Lower lobe of right lung (tissue), 2 donors: ENCODE measurements at places on chromosomes 6 and 20. TPM values are rescaled to one million over a fixed set of nuclear protein-coding genes. Genes with fewer than 3 reads are reported as not detected.

GRCh38 chr6:64040113-64040512, 404.5 kb downstream of the PHF3 start:
- DNase-seq, result no peak
- no peak overlapping the region for H3K27ac ChIP-seq
- no peaks in the 10 kb centered on the region for H3K36me3 ChIP-seq
- no peaks in the 10 kb centered on the region for H3K4me1 ChIP-seq

GRCh38 chr6:8077991-8078390, 13.8 kb upstream of the BLOC1S5 start:
- no peaks in the 10 kb centered on the region for H3K27me3 ChIP-seq
- peaks cover 16% of the 10 kb centered on the region for H3K4me1 ChIP-seq
- H3K36me3 ChIP-seq, result no peaks in the 10 kb centered on the region
- no peak overlapping the region for H3K4me3 ChIP-seq

DNA sequence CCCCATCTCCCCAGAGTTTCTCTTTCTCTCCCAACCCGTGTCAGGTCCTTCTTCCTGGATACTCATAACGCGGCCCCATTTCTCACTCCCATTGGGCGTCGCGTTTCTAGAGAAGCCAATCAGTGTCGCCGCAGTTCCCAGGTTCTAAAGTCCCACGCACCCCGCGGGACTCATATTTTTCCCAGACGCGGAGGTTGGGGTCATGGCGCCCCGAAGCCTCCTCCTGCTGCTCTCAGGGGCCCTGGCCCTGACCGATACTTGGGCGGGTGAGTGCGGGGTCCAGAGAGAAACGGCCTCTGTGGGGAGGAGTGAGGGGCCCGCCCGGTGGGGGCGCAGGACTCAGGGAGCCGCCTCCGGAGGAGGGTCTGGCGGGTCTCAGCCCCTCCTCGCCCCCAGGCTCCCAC, at the start of gene HLA-F:
TSS of gene HLA-F (plus strand) at position 173 of the 404 bp plus-strand sequence. CDS start at position 203, 30 bp downstream.
- H3K27ac ChIP-seq, result peak within 1 kb of the TSS; percentile 93
- H3K27me3 ChIP-seq, result no peaks in the 10 kb centered on the region
- peaks cover 42% of the 10 kb centered on the region for H3K36me3 ChIP-seq
- H3K4me1 ChIP-seq, result peaks cover 29% of the 10 kb centered on the region
- H3K4me3 ChIP-seq, result peak within 1 kb of the TSS; percentile 80

DNA sequence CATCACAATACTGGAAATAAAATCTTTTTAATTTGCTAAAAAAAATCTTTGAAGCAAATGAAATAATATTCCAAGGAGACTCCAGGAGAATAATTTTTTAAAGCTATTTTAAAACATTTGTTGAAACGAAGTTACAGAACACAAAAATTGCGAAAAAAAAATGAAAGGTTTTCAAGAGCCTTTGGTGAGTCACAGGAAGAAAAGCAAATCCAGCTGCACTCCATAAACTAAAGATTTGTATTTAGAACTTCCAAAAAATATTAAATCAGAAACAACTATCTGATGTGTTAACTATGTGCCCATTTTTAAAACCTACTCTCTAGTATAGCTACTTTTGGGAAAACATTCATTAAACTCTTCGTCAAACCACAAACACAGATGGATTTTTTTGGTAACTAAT, 23.6 kb downstream of the PDSS2 start:
- H3K4me1 ChIP-seq, result no peaks in the 10 kb centered on the region
- H3K36me3 ChIP-seq, result no peaks in the 10 kb centered on the region
- no peak for DNase-seq
- H3K27ac ChIP-seq, result no peak overlapping the region
- H3K27me3 ChIP-seq, result no peaks in the 10 kb centered on the region
- H3K4me3 ChIP-seq, result no peak overlapping the region

DNA sequence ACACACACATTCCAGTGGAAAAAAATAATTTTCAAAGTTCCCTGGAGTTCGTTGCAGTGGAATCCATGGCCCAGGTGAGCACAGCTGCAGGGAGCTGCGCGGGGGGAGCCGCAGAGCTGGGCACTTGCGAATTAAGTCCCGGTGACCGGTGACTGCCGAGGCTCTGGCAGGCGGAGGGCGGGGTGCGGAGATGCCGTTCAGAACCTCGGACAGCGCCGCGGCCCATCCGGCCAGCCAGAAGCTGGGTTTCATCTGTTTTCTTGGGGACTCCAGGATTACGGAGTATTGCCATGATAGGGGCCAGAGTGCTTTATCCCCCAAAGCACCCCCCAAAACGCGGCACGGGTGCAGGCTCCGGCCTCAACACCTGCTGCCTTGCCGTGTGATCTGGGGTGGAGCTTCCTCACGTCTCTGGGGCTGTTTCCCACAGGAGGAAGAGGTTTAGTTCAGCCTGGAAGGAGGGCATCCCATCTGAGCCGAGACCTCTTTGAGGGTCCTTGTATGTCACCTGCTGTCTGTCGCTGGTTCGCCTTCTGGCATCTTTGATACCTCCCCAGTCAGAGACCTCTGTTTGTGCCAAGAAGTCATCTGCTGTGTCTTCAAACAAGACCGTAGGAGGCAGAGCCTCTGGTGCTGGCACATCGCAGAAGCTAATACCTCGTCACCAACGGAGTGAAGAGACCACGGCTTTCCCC, 99.4 kb downstream of the YTHDF1 start:
- H3K36me3 ChIP-seq, result no peaks in the 10 kb centered on the region
- peaks cover 36% of the 10 kb centered on the region for H3K27me3 ChIP-seq
- no peak overlapping the region for H3K4me3 ChIP-seq

MBOAT1 gene
- 13.1 TPM for total RNA-seq

DNA sequence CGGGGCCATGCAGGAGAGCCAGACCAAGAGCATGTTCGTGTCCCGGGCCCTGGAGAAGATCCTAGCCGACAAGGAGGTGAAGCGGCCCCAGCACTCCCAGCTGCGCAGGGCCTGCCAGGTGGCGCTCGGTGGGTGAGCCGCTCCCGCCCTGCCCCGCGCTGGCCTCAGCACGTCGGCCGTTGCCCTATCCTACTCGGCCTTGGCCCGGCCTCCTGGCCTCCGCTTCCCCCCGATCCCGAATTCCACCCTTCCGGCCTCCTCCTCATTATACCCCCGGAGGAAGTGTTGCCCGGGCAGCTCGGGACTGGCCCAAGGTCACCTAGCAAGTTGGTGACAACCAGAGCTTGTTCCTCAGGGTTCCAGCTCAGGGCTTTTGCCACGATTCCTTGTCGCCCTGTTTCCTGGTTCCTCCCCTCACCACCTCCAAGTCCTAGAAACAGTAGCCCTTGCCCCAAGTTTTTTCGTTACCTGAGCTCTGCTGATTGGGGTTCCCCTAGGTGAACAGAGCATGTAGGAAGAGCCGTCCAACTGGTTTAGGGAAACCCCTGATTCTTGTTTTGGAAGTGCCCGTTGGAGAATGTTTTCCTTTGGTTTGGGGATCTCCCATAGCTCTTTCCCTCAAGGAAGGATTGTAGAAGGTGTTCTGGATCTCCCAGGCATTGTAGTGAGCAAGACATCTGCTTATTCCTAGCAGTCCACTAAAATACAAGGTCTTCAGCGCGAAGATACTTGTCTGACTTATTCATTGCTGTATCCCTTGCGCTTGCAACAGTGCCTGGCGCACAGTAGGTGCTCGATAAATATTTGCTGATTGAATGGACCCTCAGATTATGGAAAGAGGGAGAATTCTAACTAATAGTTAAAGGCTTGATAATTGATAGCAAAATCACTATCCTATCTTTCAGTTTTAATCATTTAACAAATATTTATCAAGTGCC, 641 bp downstream of the ARFGEF2 start:
- peak overlapping the region; percentile 98 for H3K27ac ChIP-seq
- H3K36me3 ChIP-seq, result no peaks in the 10 kb centered on the region
- no peaks in the 10 kb centered on the region for H3K27me3 ChIP-seq
- H3K4me1 ChIP-seq, result peaks cover 50% of the 10 kb centered on the region

- no peak overlapping the region for H3K4me3 ChIP-seq
- DNase-seq, result no peak
- H3K36me3 ChIP-seq, result no peaks in the 10 kb centered on the region
- no peak overlapping the region for H3K27ac ChIP-seq
These were observed 200.8 kb downstream of the BMP7 start for GRCh38 chr20:57065646-57066045.

TMEM244 gene
- total RNA-seq, result not detected

RAET1G gene
- total RNA-seq, result 0.83 TPM

- H3K36me3 ChIP-seq, result peaks cover 29% of the 10 kb centered on the region
- H3K27ac ChIP-seq, result peak within 1 kb of the TSS; percentile 96
- peak within 1 kb of the TSS; percentile 85 for H3K4me3 ChIP-seq
- peaks cover 31% of the 10 kb centered on the region for H3K4me1 ChIP-seq
- peak; percentile 99 for DNase-seq
- H3K27me3 ChIP-seq, result no peaks in the 10 kb centered on the region
These were observed at the start of gene TP53RK for GRCh38 chr20:46689082-46689753. TP53RK (minus strand) TSS chr20:46689444; CDS start chr20:46689414, 30 bp downstream.

TFAP2A gene
- 0.47 TPM for total RNA-seq

FAM50B gene
- total RNA-seq, result 10.6 TPM

- peaks cover 60% of the 10 kb centered on the region for H3K4me1 ChIP-seq
- peak overlapping the region; percentile 7 for H3K27ac ChIP-seq
- no peak for DNase-seq
- H3K27me3 ChIP-seq, result no peaks in the 10 kb centered on the region
These were observed 6.2 kb downstream of the DUSP22 start for GRCh38 chr6:298233-299103.

GRCh38 chr6:35403544-35404442, 48.3 kb upstream of the FANCE start:
- no peak overlapping the region for H3K27ac ChIP-seq
- no peak overlapping the region for H3K4me3 ChIP-seq
- H3K4me1 ChIP-seq, result peaks cover 13% of the 10 kb centered on the region
- H3K36me3 ChIP-seq, result no peaks in the 10 kb centered on the region
- no peak for DNase-seq
- H3K27me3 ChIP-seq, result no peaks in the 10 kb centered on the region

SPATS1 gene
- 1.8 TPM for total RNA-seq

- H3K36me3 ChIP-seq, result peaks cover 50% of the 10 kb centered on the region
- no peak for DNase-seq
- H3K27ac ChIP-seq, result no peak overlapping the region
These were observed 89.0 kb downstream of the TCP11 start for GRCh38 chr6:35051997-35052583.

DNA sequence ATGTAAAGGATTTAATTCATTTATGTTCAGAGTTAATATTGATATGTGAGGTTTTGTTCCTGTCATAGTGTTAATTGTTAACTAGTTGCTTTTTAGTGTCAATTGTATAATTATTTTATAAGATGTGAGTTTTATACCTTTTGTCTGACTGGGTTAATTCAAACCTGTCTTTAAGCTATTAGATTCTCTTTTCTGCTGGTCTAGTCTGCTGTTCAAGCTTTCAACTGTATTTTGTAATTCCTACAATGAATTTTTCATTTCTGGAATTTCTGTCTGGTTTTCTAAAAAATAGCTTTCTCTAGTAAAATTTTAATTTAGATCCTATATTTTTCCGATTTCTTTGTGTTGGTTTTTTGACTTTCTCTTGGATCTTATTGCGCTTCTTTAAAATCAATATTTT, 26.5 kb downstream of the IGF2R start:
- H3K27ac ChIP-seq, result no peak overlapping the region
- no peak for DNase-seq
- no peaks in the 10 kb centered on the region for H3K27me3 ChIP-seq
- peaks cover 23% of the 10 kb centered on the region for H3K36me3 ChIP-seq
- peaks cover 22% of the 10 kb centered on the region for H3K4me1 ChIP-seq

TSHZ2 gene
- total RNA-seq, result 12.6 TPM

DNA sequence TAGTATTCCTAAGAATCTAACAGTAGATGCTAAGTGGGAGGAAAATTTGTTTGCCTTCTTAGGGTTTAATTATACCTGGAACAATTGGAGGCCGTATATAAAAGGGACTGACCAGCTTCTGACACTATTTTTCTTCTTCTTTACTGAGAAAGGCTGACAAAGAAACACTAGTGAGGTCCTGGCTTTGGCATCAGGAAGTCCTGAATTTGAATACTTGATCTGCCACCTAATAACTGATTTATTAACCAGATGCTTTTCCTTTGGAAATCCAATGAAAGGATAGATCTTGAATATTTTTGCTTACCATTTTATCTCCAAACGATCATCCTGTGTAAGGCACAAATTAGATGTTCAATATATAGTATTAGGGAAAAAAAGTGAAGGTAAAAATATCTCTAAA, 382.5 kb downstream of the CENPW start:
- H3K4me1 ChIP-seq, result no peaks in the 10 kb centered on the region
- no peaks in the 10 kb centered on the region for H3K27me3 ChIP-seq
- no peak overlapping the region for H3K27ac ChIP-seq
- no peaks in the 10 kb centered on the region for H3K36me3 ChIP-seq

GRCh38 chr6:117555882-117556498, 46.3 kb downstream of the GOPC start:
- H3K36me3 ChIP-seq, result no peaks in the 10 kb centered on the region
- peaks cover 8% of the 10 kb centered on the region for H3K4me1 ChIP-seq
- H3K27ac ChIP-seq, result no peak overlapping the region
- H3K4me3 ChIP-seq, result no peak overlapping the region
- H3K27me3 ChIP-seq, result no peaks in the 10 kb centered on the region
- DNase-seq, result no peak

- H3K27me3 ChIP-seq, result peaks cover 23% of the 10 kb centered on the region
- no peak for DNase-seq
- peak overlapping the region; percentile 39 for H3K4me3 ChIP-seq
These were observed 45.7 kb upstream of the MCUR1 start for GRCh38 chr6:13859871-13860555.

GRCh38 chr6:56816370-56816769, 138.5 kb upstream of the BEND6 start:
- H3K4me3 ChIP-seq, result no peak overlapping the region
- no peaks in the 10 kb centered on the region for H3K4me1 ChIP-seq
- H3K27me3 ChIP-seq, result no peaks in the 10 kb centered on the region
- no peaks in the 10 kb centered on the region for H3K36me3 ChIP-seq

- H3K4me3 ChIP-seq, result no peak overlapping the region
- no peak for DNase-seq
- no peaks in the 10 kb centered on the region for H3K4me1 ChIP-seq
- H3K27me3 ChIP-seq, result no peaks in the 10 kb centered on the region
These were observed 200.7 kb downstream of the KHDC1L start for GRCh38 chr6:73024598-73024997.

GRCh38 chr6:4399656-4400055, 264.3 kb upstream of the ECI2 start:
- H3K4me1 ChIP-seq, result peaks cover 9% of the 10 kb centered on the region
- H3K36me3 ChIP-seq, result no peaks in the 10 kb centered on the region
- no peak overlapping the region for H3K4me3 ChIP-seq
- no peaks in the 10 kb centered on the region for H3K27me3 ChIP-seq

RBPJL gene
- not detected for total RNA-seq

GTPBP2 gene
- total RNA-seq, result 90.9 TPM

TFAP2C gene
- total RNA-seq, result 4.2 TPM

GRCh38 chr6:71396410-71396801, 107.8 kb downstream of the OGFRL1 start:
- no peaks in the 10 kb centered on the region for H3K27me3 ChIP-seq
- no peak overlapping the region for H3K27ac ChIP-seq
- DNase-seq, result no peak

WASF1 gene
- 4.3 TPM for total RNA-seq

DNA sequence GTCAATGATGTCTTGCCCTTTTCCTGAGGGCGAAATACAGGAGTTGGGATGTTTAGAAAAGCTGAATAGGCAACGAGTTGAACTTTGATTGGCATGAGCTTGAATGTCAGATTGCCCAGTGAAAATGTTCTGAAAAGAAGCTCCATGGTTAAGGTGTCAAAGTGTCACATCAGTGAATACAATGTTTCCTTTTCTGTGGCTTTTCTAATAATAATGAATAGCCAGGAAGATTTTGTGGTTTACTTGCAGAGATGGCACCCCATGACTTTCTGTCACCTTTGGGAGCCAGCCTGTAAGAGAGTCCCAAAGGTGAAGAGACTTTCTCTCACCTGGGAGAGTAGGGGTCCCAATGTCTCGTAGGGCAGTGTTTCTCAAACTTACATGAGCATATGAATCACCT, 119.2 kb downstream of the KCNQ5 start:
- H3K36me3 ChIP-seq, result no peaks in the 10 kb centered on the region
- no peaks in the 10 kb centered on the region for H3K27me3 ChIP-seq
- no peak overlapping the region for H3K4me3 ChIP-seq
